ENCODE measurements at places on chromosomes 5 and 9. TPM values are rescaled to one million over a fixed set of nuclear protein-coding genes. Genes with fewer than 3 reads are reported as not detected.

- DNase-seq: no peak
Observed at GRCh38 chr9:75814667-75815066, 75.8 kb upstream of the PCSK5 start.

DNA sequence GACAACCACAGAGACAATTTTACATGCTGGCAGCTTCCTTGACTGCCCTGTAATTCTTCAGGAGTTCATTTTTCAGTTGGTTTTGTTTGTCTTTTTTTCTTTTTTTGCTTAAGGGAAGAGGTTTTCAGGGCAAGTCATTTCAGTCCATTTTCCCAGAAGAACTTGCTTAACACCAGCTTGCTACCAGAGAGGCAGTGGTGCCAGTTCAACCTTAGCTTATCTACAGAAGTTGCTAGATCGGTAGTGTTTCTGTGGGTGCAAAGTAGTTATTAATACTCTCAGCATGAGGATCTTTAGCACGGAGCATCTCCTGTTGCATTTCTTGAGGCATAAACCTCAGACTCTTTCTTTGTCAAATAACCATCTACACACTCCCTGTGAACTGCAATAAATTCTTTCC is 1.1 kb downstream of the SPEF2 start:
- no peak for DNase-seq

DNA sequence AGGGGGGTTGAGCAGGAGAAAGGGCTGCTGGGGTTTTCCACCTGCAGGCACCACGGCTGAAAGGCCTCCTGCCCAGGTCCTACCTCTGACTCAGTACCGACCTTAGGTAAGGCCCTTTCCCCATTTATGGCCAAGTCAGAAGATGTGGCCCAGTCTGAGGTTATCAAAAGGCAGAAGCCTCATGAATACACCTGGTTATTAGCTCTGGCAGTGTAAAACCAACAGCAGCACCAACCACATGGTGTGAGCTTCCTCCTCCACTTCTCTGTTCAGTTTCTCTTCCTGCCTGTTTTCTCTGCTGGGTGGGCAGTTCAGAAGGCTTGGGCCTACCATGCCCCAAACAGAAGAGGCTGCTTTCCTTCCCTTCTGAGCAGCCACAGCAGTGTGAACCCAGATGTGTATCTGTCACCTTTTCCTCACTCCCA is 86.9 kb downstream of the UGCG start:
- DNase-seq: no peak

DNA sequence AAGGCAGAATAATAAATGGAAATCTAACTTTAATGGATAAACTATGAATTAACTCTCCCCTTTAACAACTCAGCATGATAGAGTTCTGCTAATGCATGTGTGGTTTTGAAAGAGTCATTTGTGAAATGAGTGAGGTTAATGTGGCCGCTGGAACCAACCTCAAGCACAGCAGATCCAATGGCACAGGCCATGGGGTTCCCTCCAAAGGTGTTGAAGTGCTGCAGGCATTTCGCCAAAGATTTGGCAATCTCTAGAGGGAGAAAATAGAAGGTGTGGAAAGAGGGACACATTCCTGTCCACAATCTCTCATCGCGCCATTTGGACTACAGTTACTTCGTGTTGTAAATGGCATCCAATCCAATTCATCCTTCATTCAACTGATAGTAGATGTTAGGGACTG is 35.0 kb downstream of the AGXT2 start:
- no peak for DNase-seq

DNA sequence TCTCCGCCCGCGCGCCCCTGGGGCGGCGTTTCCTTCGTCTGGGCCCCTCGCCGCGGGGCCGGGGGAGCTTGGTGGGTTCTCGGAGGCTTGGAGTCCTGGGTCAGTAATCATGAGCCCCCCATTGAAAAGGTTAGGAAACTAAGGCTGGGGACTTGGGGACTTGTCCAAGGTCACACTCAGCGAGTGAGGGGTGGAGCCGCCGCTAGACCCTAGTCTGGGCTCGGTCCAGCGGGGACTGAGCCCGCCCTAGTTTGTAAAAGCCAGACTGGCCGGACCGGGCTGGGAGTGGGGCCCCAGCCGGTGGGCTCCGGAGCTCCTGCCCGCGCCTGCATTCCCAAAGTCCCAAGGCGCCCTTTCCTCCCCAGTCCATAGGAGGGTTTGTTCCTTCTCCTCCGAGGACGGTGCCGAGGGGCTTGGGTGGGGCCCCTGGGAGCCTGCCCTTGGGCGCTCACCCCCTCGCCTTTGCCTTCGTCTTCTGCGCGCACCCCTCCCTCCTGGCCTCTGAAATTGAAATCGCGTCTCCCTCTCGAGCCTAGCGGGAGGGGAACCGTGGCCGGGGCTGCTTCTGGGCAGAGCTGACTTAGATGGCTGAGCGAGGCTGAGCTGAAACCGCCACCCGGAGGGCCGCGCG is 995 bp downstream of the OLFM1 start:
- no peak for DNase-seq

DNA sequence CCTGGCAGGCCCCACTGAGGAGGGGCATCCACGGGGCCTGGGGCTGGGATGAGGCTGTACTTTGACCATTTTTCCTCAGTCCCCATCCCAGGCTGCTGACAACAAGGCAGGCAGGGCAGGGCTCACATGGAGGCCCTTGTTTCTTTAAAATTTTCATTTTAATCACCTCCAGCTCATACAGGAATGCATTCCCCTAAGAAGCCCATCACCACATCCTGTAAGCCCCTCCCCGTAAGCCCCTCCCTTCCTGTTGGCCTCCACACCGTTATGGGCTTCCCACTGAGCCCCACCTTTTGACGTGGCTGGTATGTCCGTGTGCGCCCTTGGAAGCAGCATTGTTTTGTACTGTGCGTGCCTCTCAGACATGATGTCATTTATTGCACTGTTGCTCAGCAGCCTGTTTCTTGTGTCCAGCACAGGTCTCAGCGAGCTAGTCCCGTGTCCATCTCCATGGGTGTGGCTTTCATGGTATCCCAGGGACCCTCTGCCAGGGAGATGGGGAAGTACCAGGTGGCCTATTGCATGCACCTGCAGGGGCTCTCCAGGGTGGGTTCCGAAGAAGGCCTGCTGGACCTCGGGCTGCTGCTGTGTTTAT is 22.4 kb downstream of the PHF2 start:
- no peak for DNase-seq

Gene MCC
- 19.2 TPM for polyA plus RNA-seq

Gene PCDHGC4
- 1.5 TPM for polyA plus RNA-seq

Gene PTAR1
- polyA plus RNA-seq: 24.6 TPM

Gene B4GALT1
- polyA plus RNA-seq: 50.3 TPM

All from muscle of arm (tissue), 14 donors.